IMR-90 (cell line): ENCODE measurements at places on chromosomes 4 and X. TPM values are rescaled to one million over a fixed set of nuclear protein-coding genes. Genes with fewer than 3 reads are reported as not detected.
A peak's percentile ranks its signal among the peaks of the same experiment; 100 is the strongest.

GRCh38 chr4:155734065-155734464, 24.8 kb upstream of the GUCY1B1 start:
- DNase-seq, result peak; percentile 61

DNA sequence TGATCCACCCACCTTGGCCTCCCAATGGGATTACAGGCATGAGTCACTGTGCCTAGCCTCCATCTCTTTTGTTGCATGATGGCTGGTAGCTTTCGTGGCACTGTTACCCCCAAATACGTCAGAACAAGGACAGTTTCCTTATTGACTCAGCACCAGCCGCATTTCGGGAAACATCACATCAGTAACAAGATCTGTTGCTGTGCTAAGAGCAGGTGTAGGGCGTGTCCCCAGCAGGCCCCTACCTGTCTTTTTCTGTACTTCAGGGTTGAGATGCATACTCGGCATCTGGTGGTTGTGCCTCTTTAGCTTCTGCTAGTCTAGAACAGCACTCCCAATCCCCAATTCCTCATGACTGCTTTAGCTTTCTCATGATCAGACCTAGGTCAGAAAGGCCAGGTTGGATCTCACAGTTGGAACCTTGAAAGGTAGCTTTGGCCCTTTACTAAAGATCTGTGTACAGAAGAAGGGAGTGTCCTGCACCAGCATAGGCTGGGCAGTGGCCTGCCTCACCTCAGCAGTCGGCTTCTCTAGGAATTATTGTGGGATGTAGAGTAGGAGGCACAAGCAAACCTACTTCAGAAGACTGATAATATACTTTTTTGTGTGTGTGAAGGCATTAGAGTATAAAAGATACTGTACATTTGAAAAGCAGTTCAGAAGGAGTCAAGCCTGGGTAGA, 36.8 kb downstream of the NSD2 start:
- DNase-seq, result no peak

- DNase-seq, result no peak
Observed at GRCh38 chr4:101039367-101039766, 308.0 kb downstream of the PPP3CA start.

GAGE12F gene
- not detected in 2 replicates for polyA plus RNA-seq

- DNase-seq, result no peak
Observed at GRCh38 chr4:77593993-77594392, 11.6 kb upstream of the CXCL13 start.

NWD2 gene
- not detected in 2 replicates for polyA plus RNA-seq

GRCh38 chr4:172103456-172103855, 290.3 kb downstream of the GALNTL6 start:
- DNase-seq, result no peak

DNA sequence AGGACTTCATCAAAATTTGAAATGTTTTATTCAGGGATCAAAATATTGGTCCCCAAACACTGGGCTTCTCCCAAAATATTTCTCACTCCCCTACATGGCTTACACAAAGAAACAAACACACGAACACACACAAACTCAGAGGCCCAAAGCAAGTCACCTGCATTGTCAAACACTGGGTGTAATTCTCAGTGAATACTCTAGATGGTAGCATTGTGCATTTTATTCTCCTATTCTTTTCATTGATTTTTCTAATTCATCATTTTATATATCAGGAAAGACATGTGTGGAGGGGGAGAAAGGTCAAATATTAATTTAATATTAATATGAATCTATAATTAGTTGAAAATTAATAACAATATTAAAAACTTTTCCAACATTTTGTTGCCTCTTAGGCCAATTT, 72.3 kb upstream of the TNMD start:
- DNase-seq, result peak; percentile 1

DNA sequence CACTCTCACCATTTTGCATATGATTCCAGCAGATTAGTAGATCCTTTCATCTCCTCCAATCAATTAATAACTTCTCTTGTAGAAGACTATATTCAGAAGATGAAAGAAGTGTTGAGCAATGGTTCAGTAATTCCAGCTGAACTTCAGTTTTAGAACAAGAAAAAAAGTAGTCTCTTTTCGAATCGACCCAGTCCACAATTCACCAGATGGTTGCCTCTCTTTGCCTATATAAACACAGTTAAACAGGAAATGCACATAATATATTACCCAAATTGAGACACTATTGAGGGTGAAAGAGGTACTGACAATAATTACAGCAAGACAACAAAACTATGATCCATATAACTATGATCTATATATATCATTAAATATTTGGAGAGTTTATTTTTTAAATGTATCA, 16.8 kb upstream of the FAM241A start:
- DNase-seq, result no peak

- peak; percentile 88 for DNase-seq
Observed at GRCh38 chr4:6272863-6273660, 3.4 kb downstream of the WFS1 start.

ACOX3 gene
- 13.2 and 15.2 TPM in 2 replicates for polyA plus RNA-seq

- peak; percentile 4 for DNase-seq
Observed at GRCh38 chr4:48180234-48180633, 46.2 kb upstream of the TXK start.

DNA sequence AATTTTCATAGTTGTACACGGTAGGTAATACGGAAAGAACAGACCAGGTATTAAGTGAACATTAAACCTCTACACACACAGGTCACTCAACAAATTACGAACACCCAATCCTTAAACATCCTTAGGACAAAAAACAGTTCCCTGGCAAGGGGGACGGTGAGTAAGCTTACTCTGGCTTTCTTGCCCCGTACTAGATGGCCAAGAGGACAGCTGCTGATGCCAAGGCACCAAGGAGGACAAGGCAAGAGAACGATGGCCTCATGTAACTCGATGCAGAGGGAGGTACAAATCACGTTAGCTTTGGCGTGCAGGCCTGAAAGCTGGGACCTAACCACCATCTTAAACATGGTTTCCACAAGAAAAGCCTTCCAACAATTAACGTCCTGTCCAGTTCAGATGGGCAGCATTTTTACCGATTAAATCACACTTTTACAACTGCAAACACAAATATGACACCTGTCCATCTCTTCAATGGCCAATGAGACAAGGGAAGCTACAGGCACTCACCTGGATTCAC, 23.7 kb downstream of the FAT1 start:
- DNase-seq, result no peak

GRCh38 chrX:39688576-39689375, 409.0 kb downstream of the BCOR start:
- DNase-seq, result peak; percentile 7

DNA sequence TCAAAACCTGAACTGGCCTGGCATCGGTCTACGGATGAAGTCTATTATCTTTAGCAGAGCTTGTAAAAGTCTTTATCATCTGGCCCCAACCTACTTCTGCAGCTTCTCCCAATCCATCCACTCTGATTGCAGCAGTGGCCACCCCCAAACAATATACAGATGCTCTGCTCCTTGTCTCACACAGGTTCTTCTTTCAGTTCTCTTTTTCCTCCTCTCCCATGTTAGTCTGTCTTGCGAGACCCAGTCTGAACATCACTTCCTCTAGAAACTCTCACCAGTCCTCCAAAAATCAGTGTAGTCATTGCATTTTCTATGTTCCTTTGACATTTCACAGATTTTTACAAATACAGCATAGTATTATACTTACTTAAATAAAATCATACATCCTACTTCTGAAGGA, 163.0 kb downstream of the FRMPD4 start:
- no peak for DNase-seq

- DNase-seq, result no peak
Observed at GRCh38 chr4:5631352-5632065, 76.8 kb downstream of the EVC2 start.

- DNase-seq, result no peak
Observed at GRCh38 chrX:24198101-24198500, 48.6 kb downstream of the ZFX start.

GRCh38 chr4:142284402-142285221, 561.5 kb downstream of the INPP4B start:
- no peak for DNase-seq

DNA sequence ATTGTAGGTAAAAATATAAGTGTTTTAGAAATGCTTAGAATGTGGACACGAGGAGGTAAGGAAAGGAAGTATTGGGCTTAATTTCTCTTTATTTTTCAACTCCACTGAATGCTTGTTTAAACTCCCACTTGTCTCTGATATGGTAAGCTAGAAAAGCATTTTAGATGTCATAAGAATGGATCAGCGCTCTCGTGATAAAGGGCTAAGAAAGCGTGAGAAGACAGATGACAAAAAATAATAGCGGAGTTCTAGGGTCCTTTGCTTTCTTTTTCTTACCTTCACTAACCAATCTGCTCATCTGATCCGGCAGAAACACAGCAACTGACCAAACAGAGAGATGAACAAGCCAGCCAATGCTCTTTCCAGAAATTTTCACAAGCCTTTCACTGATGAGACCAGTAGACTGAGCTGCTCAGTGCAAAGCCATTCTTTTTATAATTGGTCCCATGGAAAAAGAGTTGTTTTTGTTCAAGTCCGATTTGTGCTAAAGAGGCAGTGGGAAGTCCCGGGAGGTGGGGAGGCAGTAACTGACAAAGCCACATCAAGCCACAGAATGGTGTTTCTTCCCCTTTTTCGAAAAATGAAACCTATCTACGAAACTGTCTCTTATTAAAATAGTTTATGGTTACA, at the start of gene TASL:
Gene TASL (minus strand): TSS at position 405 of the 630 bp plus-strand sequence. CDS start 17,411 bp downstream, outside the sequence.
- no peak for DNase-seq

- peak; percentile 69 for DNase-seq
Observed at GRCh38 chr4:99979872-99980271, 29.8 kb upstream of the H2AZ1 start.

- DNase-seq, result peak; percentile 73
Observed at GRCh38 chr4:80989921-80990544, 40.5 kb upstream of the BMP3 start.

DNA sequence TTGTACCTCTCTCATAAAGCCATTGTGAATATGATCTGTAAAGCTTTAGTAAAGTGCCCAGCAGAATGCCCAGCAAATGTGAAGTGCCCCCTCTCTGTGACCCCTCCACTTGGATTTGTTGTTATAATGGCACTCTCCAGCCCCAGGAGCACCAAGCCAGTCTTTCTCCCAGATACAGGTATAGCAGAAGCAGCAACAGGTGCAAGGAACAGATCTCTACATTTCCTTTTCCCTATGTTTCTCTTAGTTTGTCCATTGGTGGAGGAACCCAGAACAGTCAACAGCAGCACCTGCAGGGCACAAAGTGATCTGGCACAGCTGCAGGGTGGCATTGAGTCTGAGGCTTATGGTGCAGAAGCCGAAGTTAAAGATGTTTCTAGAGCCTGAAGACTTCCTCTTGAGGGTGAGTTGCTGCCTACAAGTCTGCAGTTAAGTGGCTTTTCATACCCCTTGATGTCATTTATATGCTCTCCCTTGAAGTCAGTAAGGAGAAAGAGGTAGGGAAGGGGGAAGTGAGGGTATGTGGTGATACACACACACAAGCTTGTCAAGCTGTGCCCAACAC, 16.1 kb upstream of the CXCL3 start:
- DNase-seq, result no peak

NEIL3 gene
- 4.4 and 4.5 TPM in 2 replicates for polyA plus RNA-seq

DNA sequence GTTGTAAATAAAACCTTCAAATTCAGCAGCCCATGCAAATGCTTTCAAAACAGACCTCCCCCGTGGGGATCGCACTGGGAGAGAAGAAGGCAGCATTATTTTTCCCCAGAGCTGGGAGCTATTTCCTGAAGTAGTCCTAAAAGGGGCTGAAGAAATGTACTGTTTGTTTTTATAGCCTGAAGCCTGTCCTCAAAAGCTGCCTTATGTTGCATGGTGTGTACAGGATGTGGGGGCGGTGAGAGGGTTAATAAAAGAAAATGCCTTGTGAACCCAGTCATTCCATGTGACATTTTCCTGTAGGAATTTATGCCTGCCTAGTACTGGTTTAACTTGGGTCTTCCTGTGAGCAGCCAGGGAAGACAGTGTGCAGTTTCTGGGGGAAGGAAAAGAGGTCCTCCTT, 144.1 kb downstream of the SOWAHB start:
- DNase-seq, result peak; percentile 98

GRCh38 chr4:1300466-1301455, 11.1 kb downstream of the MAEA start:
- peak; percentile 76 for DNase-seq
